Activated CD8-positive, alpha-beta memory T cell treated with anti-CD3 and anti-CD28 coated beads for 1 hour (primary cell): ENCODE measurements at places on chromosomes 7 and 10.

- no peak for DNase-seq
Measured at GRCh38 chr7:19397911-19398310, 252.7 kb upstream of the FERD3L start.

- no peak for DNase-seq
Measured at GRCh38 chr10:7998831-7999230, 55.7 kb upstream of the GATA3 start.

- no peak for DNase-seq
Measured at GRCh38 chr7:36372156-36372555, 17.5 kb upstream of the ANLN start.

DNA sequence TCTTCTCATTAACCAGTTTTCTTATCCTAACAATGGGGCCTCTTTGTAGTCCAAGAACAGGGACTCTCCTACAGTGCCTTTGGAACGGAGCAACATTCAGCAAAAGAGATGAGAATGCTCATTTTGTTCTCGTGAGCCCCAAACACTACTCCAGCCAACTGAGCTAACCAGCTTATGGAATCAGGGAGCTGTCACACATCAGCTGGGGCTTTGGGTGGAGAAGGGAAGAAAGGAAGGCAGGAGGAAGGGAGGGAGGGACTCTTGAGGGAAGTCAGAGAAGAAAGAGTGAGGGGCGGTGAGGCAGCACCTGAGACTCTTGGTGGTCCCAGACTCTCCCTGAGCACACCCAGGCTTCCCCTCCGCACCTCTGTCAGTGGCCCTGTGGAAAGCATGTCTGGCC, 123.1 kb downstream of the CLEC2L start:
- no peak for DNase-seq

DNA sequence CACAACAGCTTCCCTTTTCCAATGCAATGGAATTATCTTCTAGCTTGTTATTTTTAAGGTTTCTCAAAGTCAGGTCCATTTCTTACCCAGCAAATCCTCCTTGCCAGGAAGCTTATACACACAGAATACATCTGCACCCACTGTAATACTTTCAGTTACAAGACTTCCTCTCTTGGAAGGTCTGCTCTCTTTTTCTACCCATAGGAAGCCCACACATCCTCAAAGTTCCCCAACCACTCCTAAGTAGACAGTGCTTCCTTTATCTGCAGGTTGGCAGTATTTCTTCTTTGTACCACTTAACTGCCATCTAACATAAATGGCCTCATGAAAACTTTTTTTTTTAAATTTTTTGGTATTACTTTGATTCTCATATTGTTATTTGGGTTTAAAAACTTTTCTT, 155.6 kb downstream of the TAX1BP1 start:
- DNase-seq: no peak

GRCh38 chr7:125878988-125879387, 949.4 kb upstream of the POT1 start:
- DNase-seq: no peak

GRCh38 chr7:104160375-104160774, 47.4 kb downstream of the ORC5 start:
- DNase-seq: no peak

DNA sequence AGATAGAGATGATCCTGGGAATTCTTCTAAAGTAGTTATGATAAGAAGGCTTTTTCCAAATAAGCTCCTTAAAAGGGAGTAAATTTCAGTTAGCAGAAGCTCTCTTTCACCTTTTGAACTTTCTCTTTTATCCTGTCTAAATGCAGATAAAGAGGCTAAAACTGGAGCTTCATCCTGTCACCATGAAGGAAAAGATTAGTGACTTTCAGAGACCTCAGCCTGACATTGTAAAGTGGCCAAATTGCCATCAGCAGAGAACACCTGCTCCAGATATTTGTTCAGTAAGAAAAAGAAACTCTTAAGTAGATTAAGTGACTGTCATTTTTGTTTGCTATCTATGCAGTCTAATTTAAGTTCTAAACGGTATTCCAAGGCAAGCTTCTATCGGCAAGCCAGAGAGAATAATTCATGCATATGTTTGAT, 18.3 kb downstream of the VWDE start:
- DNase-seq: no peak

DNA sequence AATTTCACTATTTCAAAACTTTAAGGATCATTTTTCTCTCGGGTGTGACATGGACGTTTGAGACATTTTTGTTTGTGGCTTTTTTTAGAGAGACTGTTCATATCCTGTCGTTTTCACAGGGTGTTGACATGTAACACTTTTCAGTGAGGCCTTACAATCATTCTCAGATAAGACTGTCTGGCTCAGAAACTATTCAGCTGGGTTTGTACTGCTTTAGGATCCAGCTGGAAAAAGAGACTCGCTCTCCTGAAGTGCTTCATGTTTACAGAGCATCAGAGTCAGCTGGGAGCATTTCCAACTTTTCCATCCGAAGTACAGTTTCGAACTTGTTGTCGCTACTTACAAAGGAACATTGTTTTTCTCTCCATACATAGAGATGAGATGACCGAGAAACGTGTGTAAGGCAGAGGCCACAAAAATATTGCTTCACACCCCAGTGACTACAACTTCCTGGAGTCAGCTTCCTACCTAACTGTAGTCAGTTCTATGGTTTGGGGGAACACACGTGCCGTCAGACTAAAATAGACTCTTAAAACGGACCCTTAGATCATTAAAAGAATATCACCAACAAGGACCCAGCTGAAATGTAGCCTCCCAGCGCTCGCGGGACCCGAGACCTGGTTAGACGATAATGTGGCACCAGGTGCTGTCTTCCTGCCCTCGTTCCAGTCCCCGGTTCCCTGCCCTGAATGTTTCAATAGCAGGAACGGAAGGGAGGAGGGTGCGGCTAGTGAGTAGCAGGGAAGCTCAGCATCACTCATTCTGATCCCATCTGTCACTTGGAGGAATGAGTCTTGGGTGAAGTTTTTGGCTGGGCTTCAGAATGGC, 78.0 kb downstream of the MKI67 start:
- no peak for DNase-seq

DNA sequence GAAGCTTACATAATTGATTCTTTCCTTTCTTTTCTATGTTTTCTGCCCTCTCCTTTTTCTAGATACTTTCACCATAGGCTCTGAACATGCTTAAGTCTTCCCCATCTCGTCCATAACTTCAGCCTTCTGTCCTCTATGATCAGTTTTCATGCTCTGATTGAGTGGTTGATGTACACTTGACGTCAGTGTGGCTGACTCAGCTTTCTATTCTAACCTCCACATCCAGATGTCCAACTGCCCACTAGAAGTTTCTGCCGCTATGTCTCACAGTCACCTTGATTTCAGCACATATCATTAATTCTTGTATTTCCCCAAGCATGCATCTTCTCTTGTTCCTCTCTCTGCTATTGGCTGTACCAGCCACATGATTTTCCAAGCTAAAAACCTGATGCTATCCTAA, 15.0 kb downstream of the CDK14 start:
- no peak for DNase-seq

GRCh38 chr7:47648275-47648925, 66.5 kb upstream of the TNS3 start:
- DNase-seq: no peak

GRCh38 chr10:63692220-63692896, 171.2 kb downstream of the REEP3 start:
- no peak for DNase-seq

DNA sequence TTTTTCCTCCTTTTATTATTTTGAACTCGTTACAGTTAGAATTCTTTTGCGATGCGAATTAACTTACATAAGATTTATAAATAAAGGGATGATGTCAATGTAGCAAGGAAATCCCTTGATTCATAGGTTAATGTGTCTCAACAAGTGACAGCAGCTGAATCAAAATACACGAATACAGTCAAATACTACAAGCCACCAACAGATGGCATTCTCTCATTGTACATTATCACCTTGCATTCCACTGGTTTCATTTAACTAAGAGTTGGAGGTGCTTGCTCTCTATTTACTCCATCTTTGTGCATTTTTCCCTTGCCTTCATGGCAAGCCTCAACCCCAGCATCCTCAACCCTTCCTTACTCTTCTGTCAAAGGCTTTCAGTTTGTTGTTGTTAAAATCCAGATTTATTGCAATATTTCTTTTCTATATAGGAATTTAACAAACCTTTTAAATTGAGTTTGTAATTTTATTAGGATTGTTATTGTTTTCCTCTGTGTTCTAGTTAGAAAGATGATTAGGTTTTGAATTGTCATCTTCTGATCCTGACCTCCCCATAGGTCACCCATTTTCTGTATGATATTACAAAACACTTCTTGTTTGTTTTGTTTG, 78.3 kb downstream of the SLC25A40 start:
- DNase-seq: no peak

DNA sequence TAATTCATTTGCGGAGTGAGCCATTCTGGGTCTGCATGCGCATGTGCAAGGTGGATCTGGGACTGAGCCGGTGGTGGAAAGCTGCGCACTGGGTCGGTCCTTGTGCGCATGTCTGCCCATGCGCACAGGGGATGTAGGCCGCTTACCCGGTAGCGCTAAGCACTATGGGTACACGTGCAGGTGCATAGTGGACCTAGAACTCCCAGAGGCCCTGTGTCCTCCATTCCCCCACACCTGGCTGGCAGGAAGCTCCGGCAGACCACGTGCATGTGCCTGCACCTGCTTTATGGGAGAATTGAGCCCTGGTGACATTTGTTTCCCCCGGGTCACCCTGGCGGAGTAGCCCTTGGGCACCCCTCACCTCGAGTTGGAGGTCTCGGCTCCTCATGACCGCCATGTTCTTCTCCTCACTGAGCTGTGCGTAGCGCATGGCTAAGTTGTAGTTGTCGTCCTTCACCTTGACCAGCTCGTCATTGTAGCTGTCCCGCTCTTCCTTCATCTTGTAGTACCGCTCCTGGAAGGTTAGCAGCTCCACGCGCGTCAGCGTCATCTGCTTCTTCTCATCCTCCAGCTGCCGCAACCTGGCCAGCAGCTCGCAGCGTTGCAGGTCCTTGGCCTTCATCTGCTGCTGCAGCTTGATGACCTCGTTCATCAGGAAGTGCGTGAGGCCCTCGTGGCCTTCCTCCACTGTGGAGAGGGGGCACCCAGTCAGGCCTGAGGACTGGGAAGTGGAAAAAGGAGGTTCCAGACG, 99.6 kb downstream of the CARD11 start:
- no peak for DNase-seq

GRCh38 chr10:60798870-60799269, 20.6 kb downstream of the CDK1 start:
- no peak for DNase-seq

DNA sequence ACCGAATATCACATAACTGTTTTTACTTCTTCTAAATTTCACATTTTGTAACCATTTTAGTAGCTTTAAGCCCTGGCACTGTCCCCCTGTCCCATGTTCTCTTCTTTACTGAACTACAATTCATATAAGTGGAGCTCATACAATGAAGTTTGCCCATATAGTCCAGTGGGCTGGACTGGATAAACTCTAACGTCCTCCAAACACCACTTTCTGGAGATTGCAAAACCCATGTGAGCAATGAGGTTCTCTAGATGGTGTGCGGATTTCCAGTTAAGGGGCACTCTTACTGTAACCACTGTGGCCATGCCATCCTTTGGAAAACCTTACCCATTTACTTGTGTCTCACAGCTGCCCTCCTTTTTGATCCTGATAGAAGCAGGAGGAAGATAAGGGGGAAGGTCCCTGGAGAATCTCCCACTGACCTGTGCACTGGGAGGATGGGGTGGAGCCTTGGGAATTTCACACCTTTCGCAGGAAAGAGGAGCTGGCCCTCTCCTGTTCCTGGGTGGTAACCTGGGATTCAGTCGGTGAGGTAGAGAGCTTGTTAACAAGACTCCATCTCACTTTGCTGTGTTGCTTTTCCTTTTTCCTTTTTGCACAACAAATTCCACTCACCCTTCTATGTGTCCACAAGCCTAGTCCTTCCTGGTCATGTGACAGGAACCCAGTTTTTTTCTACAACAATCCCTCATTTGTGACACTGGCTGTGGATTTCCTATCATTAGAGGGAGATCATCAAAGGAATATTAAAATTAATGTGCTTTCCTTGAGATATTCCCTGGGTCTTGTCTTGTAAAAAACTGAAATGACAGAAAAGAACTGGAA, 120.7 kb downstream of the ARID5B start:
- DNase-seq: no peak

- no peak for DNase-seq
Measured at GRCh38 chr7:87322912-87323311, 22.6 kb upstream of the CROT start.

GRCh38 chr10:88975377-88975720, 15.2 kb upstream of the FAS start:
- no peak for DNase-seq

GRCh38 chr10:113002449-113002777, 52.4 kb downstream of the TCF7L2 start:
- DNase-seq: no peak

- DNase-seq: no peak
Measured at GRCh38 chr7:98191668-98192431, 19.4 kb upstream of the BHLHA15 start.

DNA sequence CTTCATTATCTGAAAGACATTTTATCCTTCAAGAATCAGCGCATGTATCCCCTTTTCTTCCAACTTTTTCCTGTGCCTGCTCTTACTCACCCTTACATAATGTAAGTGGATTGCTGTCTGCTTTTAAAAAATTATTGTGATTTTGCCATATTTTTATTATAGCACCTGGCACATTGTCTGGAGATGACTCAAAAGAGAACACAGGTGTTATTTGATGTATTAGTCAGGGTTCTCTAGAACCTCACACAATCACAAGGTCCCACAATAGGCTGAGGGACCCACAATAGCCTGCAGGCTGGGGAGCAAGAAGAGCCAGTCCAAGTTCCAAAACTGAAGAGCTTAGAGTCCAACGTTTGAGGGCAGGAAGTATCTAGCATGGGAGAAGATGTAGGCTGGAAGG, 390.0 kb downstream of the EXOC4 start:
- DNase-seq: no peak

DNA sequence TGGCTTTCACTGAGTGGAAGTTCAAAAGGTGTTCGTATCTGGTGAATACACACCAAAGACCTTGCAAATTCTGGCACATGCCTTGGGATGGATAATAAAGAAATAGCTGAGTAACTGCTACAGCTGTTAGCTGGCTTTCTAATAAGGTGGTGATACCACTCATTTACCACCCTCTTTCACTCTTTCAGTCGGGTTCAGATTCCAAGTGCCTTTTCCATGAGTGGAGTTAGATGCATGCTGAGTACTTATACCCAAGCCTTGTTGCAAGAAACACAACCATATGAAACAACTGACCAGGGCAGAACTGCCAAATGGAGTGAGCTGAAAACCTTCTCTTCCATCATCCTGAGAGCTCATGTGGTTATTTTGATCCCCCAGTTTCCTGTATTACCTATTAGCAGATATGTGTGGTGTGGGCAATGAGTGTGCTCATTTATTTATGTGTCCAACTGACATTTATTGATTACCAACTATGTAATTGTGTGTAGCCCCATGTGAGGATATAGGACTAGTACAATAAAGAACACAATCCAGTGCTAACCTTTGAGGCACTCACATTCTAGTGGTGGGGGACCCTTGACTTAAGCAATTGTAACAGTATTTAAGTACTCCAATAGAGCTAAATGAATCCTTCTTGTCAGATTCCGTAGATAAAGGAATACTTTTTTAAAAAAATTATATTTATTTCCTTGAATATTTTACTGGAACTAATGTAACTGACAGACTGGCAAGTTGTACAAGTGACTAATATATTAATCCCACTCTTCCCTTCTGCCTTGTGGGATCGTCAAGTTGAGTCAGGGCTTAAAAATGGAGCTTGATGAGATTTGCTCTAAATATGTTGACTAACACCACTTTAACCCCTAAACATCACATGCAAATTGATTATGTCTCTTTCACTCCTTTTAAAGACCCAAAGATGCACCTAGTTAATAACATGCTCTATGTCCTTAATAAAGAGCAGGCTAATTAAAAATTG, 124.7 kb downstream of the ARID5B start:
- DNase-seq: no peak

- DNase-seq: no peak
Measured at GRCh38 chr10:114172776-114173602, 1.0 kb downstream of the CCDC186 start.
